ENCODE measurements at places on chromosomes 6 and 20.

- DNase-seq = no peak
These were observed 3.6 kb upstream of the PRL start for GRCh38 chr6:22300273-22300998.

DNA sequence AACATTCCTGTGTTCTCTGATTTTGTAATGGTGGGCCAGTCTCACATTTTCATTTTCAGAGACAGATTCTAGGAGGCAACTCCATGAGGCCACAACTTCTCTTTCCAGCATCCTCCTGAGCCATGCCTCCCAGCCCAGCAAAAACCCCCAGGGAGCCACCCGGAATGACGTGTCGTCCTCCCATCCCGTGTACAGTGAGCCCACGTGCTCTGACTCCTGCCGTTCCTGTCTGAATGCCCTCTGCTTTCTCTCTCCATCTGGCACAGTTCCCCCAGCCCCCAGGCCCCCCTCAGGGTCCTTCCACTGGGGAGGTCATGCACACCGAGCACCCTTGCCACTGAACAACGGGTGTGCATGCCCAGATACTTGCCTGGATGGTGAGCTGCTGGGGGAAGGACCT lies 38.0 kb downstream of the C20orf203 start:
- no peak for DNase-seq

DNA sequence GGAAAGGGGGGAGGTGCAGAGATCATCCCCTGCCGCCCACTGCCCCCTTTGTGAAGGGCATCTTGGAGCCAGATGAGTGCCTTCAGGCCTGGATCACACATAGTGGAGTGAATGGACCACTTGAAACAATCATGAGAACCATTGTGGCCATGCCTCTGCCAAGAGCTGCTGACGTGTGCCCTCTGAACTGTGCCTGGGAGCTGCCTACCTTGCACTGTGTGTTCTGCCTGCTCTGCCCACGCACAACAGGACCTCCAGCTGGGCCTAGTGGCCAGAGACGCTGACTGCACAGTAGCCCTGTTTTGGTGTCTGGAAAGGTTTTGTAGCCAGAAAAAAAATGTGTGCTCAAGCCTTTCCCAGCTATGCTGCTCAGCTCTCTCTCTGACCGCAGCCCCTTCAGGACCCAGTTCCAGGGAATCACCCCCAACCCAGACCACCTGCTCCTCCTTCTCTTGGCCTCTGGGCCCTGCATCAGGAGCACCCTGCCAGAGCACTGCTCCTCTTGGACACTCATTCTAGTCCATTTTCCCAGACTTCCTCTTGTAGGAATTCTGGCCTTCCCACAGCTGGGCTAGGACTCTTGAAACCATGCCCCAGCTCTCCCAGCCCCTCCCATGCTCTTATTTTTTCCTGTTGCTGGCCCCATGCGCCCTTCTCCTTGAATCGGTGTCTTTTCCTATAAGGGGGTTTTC lies 1.6 kb upstream of the ADIG start:
- no peak for DNase-seq

DNA sequence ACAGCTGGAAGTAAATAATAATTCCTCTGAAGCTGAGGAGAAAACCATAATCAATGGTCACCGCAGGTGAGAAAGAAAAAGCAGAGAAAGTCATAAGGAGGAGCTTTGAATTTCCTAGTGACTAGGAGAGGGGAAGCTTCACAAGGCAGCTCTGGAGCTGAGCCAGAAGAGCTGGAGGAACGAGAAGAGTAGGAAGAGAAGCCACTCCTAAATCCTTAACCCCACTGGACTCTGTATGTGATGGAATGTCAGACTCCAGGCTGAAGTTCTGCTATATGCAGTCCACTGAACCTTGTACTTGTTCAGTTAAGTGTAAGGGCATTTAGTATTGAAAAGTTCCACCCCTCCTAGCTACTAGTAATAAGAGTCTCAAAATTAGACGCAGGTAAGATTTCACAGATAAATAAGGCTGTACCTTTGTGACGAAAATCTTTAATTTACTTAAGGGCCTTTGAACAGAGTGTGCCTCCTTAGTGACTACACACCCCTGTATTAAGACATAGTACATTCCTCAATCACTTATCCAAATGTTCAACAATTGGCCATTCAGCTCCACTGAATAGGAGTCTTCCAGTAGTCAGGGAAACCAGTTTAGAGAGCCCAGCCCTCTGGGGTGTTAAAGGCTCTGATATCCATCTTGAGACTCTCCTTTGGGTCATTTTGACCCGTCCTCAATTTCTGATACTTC lies 71.4 kb upstream of the UFL1 start:
- no peak for DNase-seq

GRCh38 chr20:36950414-36951197 lies 902 bp downstream of the SAMHD1 start:
- peak; percentile 12 for DNase-seq

- no peak for DNase-seq
These were observed 869 bp downstream of the COL21A1 start for GRCh38 chr6:56246541-56246880.

GRCh38 chr6:107555449-107555848 lies 65.5 kb downstream of the SOBP start:
- no peak for DNase-seq

Data from stimulated activated CD8-positive, alpha-beta memory T cell treated with anti-CD3 and anti-CD28 coated beads, Interleukin-15, amount 100 ng/mL, for 24 hours (primary cell).